ENCODE measurements at places on chromosomes 6 and 20. TPM values are rescaled to one million over a fixed set of nuclear protein-coding genes. Genes with fewer than 3 reads are reported as not detected.

GRCh38 chr6:156928126-156928525, 150.9 kb downstream of the ARID1B start:
- no peak for DNase-seq

DNA sequence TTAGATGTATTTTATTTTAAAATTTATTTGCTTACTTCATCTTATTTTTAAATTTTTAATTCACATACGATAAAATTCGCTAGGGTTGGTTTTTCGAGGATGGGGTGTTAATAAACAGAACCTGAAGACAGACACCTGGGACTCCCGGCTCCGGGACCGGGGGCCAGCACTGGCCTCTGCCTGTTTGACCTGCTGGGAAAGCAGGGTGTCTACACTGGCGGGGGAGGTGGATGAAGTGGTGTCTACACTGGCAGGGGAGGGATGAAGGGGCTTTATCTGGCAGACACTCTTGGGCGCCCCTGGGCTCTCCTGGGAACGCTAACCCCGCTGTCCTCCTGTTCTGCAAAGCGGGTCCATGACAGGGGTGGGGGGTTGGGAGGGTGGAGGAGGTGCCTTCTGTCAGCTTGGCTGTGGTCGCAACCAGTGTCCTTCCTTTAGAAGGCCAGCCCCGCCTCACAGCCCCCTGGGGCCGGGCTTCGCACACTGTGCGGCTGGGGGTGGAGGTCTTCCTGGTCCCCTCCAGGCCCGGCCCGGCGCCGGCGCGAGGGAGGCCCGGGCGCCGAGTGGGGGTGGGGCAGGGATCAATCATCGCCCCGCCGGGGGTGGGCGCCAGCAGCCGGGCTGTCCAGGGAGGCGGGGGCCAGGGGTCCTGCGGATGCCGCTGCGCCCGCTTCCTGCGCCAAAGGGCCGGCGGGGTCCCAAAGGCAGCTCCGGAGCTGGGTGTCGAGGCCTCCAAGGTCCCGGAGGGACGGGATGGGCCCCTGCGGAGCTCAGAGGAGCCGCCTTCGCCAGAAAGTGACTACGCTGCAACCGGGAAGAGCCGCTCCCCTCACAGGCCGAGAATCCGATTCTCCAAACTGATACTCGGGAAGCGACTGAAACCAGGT, 1.8 kb downstream of the GATA5 start:
- DNase-seq, result no peak

- no peak for DNase-seq
Observed at GRCh38 chr20:550611-551010, 7.0 kb upstream of the CSNK2A1 start.

HCRTR2 gene
- not detected for polyA plus RNA-seq

DNA sequence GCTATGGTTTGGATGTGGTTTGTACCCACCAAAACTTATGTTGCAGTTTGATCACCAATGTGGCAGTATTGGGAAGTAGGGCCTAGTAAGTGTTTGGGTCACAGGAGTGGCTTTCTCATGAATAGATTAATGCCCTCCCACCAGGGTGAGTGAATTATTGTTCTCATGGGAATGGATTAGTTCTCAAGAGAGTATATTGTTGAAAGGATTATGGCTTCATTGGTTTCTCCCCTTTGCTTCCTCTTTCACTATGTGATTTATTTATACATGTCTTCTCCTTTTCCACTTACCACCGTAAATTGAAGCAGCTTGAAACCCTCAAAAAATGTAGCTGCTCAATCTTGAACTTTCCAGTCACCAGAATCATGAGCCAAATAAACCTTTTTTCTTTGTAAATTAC, 10.8 kb downstream of the UFL1 start:
- DNase-seq, result no peak

GRCh38 chr6:49563006-49563886, 12.8 kb downstream of the C6orf141 start:
- no peak for DNase-seq

GRCh38 chr6:10555625-10556309, 34.6 kb downstream of the GCNT2 start:
- no peak for DNase-seq

Measured in keratinocyte (primary cell).